NCI-H2171 (cell line): ENCODE measurements at places on chromosomes 5 and 9.

GRCh38 chr9:124164811-124165210, 92.9 kb upstream of the NEK6 start:
- no peak for DNase-seq

- DNase-seq, result no peak
These were observed 25.4 kb downstream of the SREK1 start for GRCh38 chr5:66169534-66169933.

- no peak for DNase-seq
These were observed 62.7 kb upstream of the OSMR start for GRCh38 chr5:38783011-38783561.

DNA sequence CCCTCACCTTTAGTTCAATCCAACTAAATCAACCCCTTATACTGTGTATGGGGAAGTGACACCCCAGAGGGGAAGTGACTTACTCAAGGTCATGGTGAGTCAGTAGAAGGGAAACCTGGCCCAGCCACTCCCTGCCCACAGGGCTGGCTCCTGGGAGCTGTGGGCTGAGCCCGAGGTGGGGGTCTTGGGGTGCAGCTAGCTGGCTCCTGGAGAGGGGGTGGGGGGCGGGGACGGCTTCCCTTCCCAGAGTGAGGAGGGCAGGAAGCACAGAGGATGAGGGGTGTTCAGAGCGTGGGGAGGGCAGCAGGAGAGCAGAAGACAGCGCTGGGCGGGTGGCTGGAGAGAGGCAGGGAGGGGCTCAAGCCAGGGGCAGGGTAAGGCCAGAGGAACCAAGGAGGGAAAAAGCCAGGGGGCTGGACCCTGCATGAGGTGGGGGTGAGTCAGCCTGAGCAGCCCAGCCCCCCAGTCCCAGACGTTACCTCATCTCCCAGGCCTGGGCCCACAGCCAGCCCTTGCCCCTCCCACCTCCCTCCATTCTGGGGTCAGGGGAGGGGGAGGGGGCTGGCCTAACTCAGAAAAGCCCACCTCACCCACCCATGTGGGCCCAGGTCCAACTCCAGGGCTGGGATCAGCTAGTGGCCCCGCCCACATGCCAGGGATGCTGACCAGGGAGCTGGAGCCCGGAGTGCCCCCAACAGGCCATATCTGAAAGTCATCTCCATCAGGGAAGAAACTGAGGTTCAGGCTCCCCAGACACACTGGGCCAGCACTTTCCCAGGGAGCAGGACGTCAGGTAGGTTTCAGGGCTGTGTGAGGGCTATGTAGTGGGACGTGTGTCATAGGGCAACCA, 2.8 kb downstream of the PDLIM7 start:
- no peak for DNase-seq

GRCh38 chr5:179246227-179246626, 99.0 kb downstream of the ADAMTS2 start:
- no peak for DNase-seq

DNA sequence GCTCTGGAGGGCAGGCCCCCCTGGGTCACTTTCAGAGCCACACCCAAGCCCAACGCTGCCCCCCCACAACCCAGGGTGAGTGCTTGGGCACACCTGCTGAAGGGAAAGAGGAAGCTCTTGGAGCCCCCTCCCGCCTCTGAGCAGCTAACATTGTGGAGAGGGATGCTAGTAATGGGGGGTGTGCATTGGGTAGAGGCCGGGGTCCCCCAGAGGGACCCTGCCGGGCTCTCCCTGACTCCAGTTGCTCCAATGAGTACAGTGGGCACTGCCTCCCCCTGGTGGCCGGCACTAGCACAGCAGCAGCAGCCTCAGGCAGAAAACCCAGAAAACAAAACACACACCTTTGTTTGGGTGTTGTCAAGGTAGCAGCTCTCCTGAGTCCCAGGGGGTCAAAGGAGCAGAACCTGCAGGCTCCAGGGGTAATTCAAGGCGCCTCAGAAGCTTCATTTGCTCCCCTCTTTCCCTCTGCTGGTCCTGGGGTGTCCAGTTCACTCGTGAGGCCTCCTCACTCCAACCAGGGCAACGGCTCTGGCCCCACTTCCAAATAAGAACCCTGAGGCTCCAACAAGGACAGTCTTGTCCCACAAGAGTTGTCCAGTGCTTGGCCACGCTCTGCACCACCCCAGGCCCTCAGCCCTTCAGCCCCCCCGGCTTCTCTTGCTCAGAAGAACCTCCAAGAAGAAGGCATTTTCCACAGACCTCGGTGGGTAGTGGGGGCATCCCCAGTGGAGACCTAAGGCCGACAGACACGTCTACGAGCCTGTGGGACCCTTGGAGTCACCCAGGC, 16.1 kb downstream of the GBGT1 start:
- peak; percentile 85 for DNase-seq

- peak; percentile 5 for DNase-seq
These were observed 803.5 kb downstream of the TLE1 start for GRCh38 chr9:80885894-80886293.

DNA sequence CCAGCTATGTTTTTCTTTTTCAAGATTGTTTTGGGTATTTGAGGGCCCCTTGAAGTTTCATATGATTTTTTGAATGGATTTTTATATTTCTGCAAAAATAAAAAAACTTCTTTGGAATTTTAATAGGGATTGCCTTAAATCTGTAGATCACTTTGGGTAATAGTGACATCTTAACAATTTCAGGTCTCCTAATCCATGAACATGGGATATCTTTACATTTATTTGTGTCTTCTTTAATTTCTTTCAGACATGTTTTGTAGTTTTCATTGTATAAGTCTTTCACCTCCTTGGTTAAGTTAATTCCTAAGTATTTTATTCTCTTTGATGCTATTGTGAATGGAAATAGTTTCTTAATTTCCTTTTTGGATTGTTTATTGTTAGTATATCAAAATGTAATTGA, 79.1 kb downstream of the PPIC start:
- DNase-seq, result no peak

DNA sequence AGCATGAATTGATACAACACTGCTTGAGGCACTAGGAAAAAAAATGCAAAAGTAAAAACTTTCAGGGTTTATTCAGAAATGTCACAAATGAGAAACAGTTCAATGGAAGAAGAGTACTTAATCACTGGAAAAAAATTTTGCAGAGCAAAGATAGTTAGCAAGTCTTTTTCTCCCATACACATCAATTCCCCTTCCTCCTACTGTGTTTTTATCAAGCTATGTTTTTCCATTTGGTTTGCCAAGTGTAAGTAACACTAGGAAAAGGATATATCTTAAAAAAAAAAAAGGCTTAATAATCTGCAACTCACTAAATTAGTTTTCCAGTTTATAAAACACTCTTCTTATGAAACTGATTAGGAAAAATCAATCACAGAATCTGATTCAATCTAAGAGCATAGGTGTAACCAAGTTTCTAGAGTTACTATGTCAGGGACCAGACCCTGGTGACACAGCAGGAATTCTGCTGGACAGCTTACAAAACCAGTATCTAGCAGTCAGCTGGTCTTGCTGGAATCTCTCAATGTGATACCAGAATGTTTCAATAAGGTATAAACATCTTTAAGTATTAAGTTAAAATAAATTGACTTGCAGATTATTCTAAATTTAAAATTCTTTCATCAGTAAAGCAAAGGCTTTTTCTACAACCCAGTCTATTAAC, 34.7 kb downstream of the RNF145 start:
- no peak for DNase-seq

GRCh38 chr9:76707510-76707909, 56.7 kb upstream of the PCA3 start:
- no peak for DNase-seq

GRCh38 chr5:8138884-8139283, 269.9 kb downstream of the MTRR start:
- no peak for DNase-seq

DNA sequence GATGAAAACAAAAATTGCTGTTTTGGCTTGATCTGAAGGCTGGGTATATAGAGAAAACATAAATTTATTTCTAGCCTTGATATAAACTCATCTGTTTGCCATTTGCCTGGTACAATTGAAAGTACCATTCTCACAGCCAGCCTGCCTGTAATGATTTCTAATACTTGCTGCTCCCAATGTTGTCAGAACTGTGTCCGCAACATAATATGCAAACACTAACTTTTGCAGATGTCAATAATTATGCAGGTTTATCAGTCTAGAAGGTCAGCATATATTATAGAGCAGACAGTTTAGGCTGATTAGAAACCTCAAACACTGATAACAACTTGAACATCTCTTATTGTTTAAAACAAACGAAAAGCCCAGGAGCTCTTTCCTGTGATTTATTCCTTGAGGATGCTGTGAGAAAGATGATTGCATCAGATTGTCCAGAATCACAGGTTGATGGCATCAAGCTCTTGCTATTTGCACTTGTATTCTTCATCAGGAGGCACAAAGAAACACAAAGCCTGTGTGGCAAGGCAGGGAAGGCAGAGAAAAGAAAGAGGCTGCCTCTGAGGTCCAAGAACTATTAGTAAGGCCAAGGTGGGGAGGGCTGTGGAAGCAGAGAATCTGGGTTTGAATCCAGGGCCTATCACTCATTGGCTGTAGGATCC, 21.4 kb upstream of the HMHB1 start:
- no peak for DNase-seq

DNA sequence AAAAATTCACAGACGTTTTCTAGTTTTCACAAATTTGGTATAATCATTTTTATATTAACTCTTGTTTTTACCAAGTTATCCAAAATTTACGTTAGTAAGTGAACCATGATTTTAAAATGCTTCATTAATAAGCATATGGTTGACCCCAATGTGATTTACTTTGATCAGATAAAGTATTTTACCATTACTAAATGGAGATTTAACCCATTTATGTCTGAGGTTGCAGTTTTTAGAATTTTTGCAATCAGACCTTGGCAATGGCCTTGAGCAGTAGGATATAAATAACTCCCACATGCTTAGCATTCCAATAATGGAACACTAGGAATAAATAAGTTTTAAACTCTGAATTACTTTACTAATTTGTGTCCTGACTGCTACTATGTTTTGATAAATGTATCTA, 84.6 kb downstream of the NDUFS4 start:
- no peak for DNase-seq

GRCh38 chr5:41095324-41096101, 24.4 kb upstream of the MROH2B start:
- DNase-seq, result no peak

DNA sequence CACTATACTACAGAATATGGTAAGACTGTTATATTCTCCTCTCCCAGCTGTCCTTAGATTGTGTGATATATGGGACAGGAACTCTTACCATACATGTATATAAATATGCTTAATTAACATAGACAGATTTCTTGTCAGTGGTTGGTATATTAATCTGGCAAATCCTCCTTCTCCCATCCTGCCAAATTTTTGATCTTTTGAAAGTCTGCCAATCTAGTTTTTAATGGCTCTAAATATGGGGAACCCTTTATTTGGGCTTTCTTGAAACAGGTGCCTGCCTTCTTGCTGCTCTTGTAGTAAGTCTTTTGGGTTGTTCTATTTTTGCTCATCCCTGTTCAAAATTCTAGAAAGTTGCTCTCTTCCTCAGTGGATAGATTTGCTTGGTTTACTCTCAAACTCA, 63.5 kb downstream of the SPATA31D1 start:
- DNase-seq, result no peak

- no peak for DNase-seq
These were observed 297.1 kb upstream of the MSX2 start for GRCh38 chr5:174427304-174427703.

DNA sequence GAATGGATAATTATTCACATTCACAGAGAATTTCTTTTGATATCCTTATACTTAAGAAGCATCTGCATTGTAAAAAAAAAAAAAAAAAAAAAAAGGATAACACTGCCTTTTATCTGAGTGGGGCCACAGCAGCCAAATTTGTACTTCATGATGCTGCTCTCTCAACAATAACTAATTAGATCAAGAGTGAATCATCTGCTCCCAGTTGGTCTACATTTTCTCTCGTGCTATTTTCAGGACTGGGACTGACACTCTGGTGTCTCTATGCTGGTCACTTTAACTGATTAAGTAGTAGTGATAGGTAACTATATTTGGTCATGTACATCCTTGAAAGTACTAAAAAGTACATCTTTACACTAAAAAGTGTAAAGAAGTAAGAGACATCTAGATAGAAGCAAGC, 90.1 kb downstream of the RFX3 start:
- no peak for DNase-seq

DNA sequence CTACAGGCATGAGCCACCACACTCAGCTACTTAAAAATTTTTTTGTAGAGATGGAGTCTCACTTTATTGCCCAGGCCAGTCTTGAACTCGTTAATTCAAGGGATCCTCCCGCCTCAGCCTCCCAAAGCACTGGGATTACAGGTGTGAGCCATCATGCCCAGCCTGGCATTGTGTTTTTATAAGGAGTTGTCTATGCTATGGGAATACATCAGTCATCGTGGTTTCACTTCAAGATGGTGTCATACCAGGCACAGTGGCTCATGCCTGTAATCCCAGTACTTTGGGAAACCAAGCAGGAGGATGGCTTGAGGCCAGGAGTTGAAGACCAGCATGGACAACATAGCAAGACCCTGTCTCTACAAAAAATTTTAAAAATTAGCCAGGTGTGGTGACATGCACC, 49.7 kb downstream of the CYSTM1 start:
- no peak for DNase-seq

DNA sequence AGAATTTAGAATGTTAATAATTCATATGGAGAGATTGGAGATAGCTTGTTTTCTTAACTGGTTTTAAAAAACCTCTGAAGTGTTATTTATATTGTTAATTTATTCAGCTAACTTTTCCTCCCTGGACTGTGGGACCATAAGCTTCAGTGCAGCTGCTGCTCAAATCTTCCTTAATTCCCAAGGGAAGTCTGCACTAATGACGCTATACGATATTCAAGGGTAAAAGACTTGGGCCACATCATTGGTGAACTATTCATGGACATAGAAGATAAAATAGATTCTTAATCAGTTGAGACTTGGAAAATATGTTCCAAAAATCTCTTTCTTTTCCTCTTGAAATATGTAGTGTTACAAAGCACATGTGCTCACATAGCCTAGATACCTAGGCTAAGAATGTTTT, 31.1 kb upstream of the GAS1 start:
- DNase-seq, result no peak

DNA sequence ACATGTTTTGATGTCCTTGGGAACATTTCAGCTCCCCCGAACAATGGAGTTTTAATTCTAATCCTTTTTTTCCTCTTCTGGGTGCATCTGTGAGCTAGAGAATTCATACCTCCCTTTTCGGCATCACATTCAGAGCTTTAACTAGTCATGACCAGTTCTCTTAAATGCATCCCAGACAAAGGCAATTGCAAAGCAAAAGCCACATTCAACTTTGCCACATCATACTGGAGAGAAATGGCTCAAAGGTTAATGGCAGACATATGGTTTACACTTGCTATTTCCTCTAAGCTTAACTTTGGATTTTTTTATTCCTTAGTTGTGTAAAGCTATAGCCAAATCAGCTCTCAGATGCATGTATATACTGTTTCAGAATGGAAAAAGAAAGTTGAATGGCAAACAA, 153.3 kb downstream of the ESM1 start:
- DNase-seq, result no peak
